ENCODE measurements at places on chromosomes 13 and 19.
A peak's percentile ranks its signal among the peaks of the same experiment; 100 is the strongest.

DNA sequence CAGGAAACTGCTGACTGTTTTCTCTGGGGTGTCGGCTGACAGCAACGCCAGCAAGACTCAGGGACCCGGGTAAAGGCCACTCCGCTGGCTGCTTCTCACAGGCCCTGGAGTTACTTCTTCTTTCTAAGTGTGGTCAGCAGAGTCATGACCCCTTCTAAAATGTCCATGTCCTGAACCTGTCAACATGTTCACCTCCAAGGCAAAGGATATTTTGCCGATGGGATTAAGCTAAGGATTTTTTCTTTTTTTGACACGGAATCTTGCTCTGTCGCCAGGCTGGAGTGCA, 7.9 kb downstream of the PEX11G start:
- DNase-seq: no peak

- DNase-seq: no peak
Observed at GRCh38 chr19:46270521-46271256, 26.2 kb upstream of the HIF3A start.

DNA sequence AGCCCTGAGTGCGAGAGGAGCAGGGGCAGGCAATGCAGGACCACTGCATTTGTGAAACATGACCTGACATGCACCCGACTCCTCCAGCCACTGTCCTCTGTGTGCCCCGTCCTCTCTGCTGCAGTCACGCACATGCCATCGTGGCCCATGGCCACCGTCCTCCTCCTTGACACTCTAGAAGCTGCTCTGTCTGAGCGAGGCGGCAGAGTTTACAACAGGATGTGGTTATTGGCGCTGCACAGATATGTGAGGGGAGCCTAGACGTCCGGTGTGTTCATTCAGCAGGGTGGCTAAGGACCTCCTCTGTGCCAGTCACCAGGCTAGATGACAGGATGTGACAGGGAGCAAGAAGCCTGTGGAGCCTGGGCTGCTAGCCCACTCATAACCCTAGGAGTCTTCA, 277.8 kb downstream of the FOXO1 start:
- DNase-seq: peak; percentile 32

DNA sequence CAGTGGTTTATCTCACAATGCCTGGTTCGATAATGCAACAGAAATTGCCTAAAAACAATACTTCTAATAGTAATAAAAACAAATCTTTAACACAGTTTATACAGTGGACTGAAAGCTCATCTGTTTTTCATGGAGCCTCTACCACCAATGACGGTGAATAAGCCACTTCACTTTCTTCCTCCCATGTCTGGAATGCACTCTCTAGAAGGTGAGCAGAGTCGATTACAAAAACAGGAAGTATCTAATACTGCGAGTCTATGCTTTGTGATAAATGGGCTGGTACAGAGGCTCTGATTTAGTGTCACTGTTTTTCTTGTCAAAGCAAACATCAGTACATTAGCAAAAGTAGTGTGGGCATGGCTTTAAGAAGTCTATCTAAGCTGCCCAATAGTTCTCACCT, 1348.6 kb upstream of the SLC10A2 start:
- no peak for DNase-seq

- DNase-seq: no peak
Observed at GRCh38 chr13:79404985-79405384, 1.1 kb downstream of the RBM26 start.

DNA sequence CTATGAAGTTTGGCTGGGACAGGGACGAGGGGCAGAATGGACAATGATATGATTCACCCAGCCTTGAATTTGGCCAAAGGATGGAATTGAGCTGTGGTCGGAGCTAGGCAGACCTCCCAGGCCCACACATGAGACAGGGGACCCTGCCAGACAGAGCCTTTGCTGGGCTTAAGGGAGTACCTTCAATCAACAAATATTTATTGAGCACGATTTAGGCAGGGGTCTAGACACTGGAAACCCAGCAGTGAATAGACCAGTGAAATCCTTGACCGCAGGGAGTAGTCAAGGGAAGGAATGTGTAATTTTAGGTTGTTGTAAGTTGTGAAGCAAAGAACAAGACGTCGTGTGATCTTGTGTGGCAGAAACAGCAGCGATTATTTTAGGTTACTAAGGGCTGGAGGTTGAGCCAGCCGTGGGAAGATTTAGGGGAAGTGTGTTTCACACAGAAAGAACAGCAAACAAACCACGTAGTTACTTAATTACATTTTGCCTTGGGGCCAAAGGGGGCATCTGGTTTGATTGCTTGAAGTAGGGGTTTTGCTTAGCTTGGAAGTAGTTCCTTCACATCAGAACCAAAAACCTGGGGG, 16.9 kb upstream of the AP1M2 start:
- DNase-seq: no peak

GRCh38 chr13:96963786-96964475, 30.3 kb downstream of the OXGR1 start:
- DNase-seq: no peak

GRCh38 chr19:6270822-6271221, 9.0 kb downstream of the MLLT1 start:
- DNase-seq: no peak

- no peak for DNase-seq
Observed at GRCh38 chr19:10205636-10206035, 10.9 kb upstream of the DNMT1 start.

DNA sequence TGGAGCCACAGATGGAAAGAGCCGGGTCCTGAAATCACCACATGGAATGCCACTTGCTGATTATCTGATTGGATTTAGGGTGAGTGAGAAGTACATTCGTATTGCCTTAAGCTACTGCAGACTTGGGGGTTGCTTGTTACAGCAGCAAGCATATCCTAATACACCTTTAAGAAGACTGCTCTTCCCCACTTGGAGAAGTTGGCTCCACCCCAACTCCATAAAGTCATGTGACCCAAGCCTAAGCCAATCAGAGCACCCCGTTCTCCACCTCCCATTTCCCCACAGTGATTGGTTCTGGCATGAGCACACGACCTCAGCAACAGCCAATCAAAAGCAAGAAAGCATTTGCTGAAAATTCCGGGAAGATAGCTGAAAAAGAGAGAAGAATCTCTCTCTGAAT, 23.1 kb downstream of the CACNA1A start:
- DNase-seq: no peak

GRCh38 chr13:110367620-110368019, 60.5 kb downstream of the COL4A2 start:
- no peak for DNase-seq
